ENCODE measurements at places on chromosomes 7 and 10.

GRCh38 chr7:143929224-143929920, 5.7 kb upstream of the OR2F2 start:
- DNase-seq: no peak

- DNase-seq: no peak
Observed at GRCh38 chr7:100003711-100004661, 11.4 kb upstream of the ZKSCAN1 start.

- DNase-seq: peak; percentile 25
Observed at GRCh38 chr10:11035301-11035991, 17.8 kb downstream of the CELF2 start.

- no peak for DNase-seq
Observed at GRCh38 chr10:125050383-125050782, 108.5 kb downstream of the ZRANB1 start.

DNA sequence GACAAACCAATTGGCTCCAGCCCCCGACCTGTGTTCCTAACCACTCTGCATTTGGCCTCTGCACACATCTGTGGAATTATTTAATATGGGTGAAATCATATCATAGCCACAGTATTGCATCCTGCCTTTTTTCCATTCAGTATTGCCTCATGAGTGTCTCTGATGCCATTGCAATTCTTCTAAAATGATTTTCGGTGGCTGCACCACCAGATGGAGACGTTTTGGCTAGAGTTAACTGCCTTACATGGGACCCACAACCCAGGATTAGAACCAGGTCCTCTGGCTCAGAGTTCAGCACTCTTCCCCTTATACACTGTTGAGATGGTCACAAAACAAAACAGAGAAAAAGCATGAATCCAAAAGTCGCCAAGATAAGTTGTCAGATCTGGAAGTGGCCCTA, 180.8 kb downstream of the EMX2 start:
- DNase-seq: peak; percentile 12

DNA sequence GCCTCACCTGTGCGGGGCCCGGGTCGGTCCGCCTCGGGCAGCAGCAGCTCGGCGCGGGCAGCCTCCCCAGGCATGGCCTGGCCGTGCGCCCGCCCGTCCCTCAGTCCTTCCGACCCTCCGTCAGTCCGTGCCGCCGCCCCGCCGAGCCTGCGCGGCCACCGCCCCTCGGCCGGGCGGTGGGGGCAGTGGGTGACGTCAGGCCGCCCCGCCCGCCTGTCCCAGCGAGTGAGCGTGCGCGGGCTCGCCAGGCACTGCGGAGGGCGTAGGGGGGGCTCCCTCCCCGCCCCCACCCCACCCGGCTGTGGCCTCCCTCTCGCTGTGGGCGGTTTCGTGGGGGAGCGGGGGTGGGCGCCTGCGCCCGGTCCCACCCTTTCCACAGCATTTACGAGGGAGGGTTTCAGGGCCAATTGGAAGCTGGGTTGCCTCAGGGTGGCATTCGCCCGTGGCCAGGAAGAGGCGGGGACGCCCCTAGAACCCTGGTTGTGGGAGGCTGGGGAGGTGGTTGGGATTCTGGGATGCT, at the start of gene NACAD:
Gene NACAD (minus strand): TSS at position 149 of the 520 bp plus-strand sequence. CDS start 75 bp downstream, at position 74.
- DNase-seq: peak; percentile 50

- no peak for DNase-seq
Observed at GRCh38 chr10:36463390-36463789, 662.0 kb upstream of the ANKRD30A start.

GRCh38 chr7:11026452-11027359, 53.0 kb downstream of the PHF14 start:
- DNase-seq: no peak

- DNase-seq: no peak
Observed at GRCh38 chr10:47057471-47057870, 146.2 kb downstream of the PTPN20 start.

GRCh38 chr7:6290319-6290741, 17.9 kb upstream of the CYTH3 start:
- DNase-seq: peak; percentile 59

- peak; percentile 80 for DNase-seq
Observed at GRCh38 chr10:69413221-69413865, 3.4 kb downstream of the TACR2 start.

DNA sequence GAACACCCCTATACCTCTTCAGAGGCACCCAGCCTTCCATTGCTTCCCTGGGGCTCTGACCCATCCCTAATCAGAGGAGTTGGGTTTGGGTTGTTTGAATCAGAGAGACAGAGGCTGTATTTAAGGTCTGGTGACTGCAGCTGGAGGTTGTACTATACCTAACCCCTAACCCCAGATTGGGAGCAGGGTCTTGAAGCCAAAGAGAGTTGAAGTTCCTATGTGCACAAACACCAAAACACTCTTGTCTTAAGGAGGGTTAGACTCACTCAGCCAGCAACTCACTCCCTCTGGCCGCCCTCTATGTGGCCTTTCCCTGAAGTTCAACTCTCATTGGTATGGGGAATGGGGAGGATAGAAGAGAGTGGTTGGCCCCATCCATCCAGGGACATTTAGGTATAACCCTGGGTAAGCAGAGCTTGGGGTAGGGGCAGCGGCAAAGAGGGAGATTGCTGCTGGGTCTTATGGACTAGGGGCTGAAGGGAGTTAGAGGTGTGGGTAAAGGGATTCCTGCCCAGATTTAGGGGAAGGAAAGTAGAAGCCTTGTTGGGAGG, 80.0 kb downstream of the PAX2 start:
- no peak for DNase-seq

DNA sequence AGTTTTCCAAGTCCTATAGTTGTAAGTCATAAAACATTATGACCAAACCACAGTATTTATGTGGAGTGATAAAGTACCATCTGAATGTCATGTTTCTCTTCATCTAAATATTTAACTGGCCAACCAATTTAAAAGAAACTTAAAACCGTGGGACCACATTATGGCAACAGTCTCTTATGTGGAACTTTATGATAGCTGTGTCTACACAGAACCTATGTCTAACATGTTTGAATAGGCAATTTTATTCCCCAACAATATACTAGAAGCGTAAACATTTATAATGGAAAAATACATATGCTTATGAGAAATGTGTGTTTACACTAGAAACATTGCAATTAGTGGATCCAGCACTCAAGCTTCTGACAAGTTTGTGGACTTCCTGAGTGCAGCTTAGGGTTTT, 680.7 kb downstream of the REEP3 start:
- no peak for DNase-seq

DNA sequence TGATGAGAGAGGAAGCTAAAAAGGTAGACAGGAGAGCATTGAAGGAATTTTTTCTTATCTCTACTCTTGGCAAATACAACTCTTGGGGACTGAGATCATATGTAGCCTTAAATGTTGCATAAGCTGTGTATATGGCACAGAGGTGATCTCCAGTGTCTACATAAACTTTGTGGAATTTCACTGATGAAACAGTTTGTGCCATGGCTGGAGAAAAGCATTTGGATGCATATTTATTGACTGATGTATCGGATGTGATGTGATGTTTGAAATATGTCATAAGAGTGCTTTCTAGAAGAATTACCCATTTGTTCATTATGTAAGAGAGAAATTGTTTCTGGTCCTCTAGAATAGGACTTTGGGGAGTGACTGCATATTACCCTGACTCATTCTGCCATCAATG, 244.9 kb upstream of the LRRTM3 start:
- peak; percentile 57 for DNase-seq

DNA sequence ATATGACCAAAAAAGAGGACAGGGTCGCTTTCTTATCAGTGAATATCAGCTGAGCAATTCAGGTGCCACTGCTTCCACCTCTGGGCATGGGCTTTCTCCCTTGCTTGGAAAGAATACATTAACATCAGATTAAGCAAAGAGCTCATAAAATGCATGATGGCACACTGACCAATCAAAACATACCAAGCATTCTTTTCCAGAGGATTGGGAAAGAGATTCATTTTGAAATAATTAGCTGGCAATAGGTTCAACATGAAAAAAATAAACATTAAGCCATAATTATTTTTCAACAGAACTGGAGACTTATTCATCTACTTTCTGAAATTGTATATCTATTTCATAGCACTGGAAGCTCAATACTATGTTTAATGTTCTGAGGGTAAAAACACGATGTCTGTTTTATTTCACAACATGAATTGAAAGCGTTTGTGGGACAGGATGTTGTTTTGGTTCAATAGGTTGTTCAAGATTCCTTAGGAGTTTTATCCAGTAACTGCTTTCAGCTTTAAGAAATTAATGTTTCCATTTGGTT, 53.2 kb downstream of the TFAM start:
- peak; percentile 61 for DNase-seq

GRCh38 chr10:71136036-71136721, 76.2 kb upstream of the UNC5B start:
- no peak for DNase-seq

- DNase-seq: no peak
Observed at GRCh38 chr10:133267829-133268228, 8.8 kb downstream of the ADAM8 start.

DNA sequence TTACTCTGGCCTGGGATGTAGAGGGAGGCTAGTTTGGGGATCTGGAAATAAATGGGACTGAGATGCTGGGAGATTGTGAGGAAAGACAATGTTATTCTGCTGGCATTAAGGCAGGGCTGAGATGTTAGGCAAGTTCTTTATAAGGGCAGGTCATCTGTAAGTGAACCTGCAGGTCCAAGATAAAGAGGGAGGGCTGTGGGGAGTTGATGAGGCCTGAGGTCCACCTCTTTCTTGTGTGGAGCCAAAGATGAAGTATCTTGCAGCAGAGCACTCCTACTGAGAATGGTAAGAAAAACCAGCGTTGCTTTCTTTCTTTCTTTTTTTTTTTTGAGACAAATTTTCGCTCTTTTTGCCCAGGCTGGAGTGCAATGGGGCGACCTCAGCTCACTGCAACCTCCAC, 19.1 kb downstream of the CYCS start:
- DNase-seq: no peak

GRCh38 chr10:77873536-77874380, 52.8 kb downstream of the DLG5 start:
- DNase-seq: peak; percentile 89

- DNase-seq: peak; percentile 53
Observed at GRCh38 chr7:33039257-33039902, 23.2 kb downstream of the NT5C3A start.

DNA sequence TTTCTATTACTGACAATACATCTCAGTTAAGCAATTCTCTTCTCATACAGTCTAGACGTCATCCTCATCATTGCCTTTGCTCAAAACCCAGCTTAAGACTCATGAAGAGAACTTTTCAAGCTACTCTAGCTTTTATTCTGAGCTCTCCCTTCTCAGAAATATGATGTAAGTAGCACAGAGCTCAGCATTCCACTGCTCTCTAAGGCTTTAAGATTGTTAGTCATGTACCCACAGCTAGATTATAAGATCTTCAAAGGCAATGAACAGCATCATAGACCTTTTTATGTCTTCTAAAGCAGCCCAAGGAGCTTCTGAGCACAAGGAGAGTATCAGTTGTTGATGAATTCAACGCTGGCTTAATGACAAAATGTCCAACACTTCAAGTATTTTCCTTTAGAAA, 119.3 kb downstream of the NRP1 start:
- peak; percentile 37 for DNase-seq

GRCh38 chr10:132739225-132739613, 46.7 kb downstream of the NKX6-2 start:
- no peak for DNase-seq

- no peak for DNase-seq
Observed at GRCh38 chr10:126617733-126618132, 52.8 kb downstream of the C10orf90 start.

DNA sequence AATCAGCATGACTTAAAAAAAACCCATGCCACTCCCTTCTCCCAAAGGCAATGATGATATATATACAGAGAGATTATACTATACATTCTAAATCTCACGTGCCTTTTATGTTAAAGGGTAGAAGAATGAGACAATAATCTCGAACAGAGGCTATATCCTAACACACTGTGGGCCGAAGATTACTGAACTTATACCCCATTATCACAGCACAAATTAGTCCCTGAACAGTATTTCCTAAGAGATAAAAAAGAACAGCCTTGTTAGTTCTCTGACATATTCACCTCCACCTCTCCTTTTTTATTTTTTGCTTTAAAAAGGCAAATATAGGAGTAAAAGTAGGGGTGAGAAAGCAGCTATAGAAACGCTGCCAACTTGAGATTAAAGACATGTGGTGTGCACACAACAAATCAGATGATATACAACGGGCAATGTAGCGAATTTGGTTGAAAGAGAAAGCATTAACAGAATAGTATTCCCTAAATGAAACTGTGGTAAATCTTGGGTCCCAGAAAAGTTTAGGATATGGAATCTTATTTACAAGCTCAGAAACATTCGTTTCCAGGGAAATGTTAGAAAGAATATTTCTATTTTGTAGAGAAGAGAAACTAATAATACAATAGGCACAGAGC, 69.5 kb downstream of the JMJD1C start:
- no peak for DNase-seq

DNA sequence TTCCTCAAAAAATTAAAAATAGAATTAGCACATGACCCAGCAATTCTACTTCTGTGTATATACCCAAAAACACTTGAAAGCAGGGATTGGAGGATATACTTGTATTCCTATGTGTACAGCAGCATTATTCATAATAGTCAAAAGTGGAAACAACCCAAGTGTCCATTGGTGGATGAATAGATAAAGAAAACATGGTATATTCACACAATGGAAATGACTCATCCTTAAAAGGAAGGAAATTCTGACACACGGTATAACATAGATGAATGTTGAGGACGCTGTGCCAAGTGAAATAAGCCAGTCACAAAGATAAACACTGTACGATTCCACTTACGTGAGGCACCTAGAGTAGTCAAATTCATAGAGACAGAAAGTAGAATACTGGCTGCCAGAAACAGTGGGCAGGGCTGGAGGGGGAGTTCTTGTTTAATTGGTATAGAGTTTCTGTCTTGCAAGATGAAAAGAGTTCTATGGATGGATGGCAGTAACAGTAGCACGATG, 26.6 kb upstream of the KAT6B start:
- DNase-seq: peak; percentile 90

DNA sequence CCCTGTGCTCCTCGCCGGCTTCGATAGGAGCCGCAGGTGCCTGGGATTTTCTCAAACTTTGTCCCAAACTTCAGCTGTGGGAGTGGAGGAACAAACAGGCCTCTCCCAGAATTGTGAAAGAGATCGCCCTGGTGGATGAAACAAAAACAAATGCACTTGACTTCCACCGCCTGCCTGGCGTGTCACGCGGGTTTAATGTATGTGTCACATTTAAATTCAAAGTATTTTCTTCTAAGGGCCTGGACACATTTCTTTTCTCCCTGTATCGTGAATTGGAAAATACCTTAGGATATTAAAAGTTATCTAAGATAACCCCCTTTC, 694 bp upstream of the WASL start:
- peak; percentile 85 for DNase-seq

- no peak for DNase-seq
Observed at GRCh38 chr10:97353945-97354344, 19.4 kb upstream of the FRAT2 start.

- DNase-seq: peak; percentile 35
Observed at GRCh38 chr10:77264107-77264506, 373.5 kb downstream of the KCNMA1 start.

DNA sequence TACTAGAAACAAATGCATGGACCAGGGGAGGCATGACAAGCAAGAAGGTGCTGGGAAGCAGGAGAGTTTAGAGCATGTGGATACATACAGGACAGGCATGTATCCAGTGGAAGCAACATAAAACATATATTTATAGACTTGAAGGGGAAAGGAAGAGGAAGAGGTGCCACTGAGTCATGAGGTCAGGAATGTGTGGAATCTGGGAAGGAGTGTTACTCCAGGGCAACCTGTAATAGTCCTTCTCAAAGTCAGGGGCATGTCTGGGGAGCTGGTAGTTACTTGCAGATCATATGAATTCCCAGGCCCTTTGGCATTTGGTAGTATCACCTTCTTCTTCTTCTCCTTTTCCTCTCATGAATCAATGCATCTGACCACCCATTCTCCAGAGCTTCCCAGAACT, 246.6 kb downstream of the XPNPEP1 start:
- DNase-seq: peak; percentile 72

GRCh38 chr7:137601642-137602041, 245.1 kb downstream of the DGKI start:
- no peak for DNase-seq

Data from ELR (cell line).